ENCODE measurements at places on chromosomes 7 and 10.

GRCh38 chr10:129042776-129043595 is 424.1 kb upstream of the MGMT start:
- DNase-seq = no peak

DNA sequence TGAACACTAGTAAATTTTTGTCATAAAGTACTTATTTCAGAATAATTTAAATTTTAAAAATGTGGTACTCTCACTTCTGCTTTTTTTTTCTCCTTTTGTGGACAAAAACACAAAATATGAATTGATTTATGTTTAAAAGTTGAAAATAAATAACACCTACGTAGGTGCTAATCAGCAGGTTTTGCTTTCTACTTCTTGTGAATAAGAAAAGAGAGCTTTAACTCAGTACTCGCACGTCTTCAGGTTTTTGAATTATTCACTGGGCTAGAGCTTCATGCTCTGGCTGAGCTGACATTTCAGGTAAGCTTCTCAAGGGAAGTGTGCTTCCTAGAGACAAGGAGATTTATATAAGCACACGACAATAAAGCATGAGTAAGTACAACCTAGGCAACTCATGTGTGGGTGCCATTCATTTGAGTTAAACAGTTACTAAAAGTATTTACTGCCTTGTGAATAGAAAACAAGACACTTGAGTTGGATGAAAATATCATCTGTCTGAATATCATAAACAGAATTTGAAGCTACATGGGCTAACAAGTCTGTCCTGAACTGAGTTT is 190.0 kb upstream of the POT1 start:
- no peak for DNase-seq

DNA sequence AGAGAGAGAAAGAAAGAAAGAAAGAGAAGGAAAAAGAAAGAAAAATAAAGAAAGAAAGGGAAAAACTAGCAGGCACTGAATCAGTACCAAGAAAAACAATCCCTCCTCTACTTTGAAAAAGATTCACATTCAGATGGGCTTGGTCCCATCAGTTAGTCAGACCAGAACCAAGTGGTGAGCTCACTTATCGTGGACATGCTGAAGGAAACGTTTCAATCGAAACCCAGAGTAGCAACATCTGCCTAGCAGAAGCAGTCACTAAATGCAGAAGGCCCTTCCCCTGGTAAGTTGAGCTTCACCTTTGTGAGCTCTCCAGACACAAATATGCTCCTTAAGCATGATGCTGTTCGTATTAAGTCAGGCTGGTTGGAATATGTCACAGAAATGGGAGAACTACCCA is 167.7 kb downstream of the TRIL start:
- no peak for DNase-seq

GRCh38 chr7:121885166-121885920 is 12.4 kb downstream of the PTPRZ1 start:
- no peak for DNase-seq

DNA sequence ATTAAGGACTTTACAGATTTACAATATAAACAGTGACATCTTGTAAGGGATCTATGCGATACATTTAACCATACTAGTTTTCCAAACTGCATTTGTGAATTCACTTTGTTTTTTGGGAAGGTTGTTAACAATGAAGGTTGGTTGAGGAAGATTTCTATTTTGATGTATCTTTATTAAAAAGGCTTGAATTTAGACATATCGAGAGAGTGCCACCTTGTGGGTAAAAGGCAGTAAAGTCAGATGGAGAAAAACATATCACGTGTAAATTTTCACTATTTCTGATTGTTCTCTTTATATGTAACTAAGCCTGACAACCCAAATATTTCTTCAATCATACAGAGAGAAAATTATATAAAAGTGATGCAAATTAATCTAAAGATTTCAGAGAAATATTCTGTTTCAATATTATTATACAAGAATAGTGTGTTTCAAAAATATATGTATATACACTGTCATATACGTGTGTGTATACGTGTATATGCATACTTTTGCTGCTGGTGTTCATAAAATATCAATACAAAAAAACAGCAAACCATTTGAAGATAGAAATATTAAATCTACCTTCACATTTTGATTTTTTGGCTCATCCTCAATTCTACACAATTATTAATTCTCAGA is 988.6 kb downstream of the SORCS1 start:
- DNase-seq = no peak

DNA sequence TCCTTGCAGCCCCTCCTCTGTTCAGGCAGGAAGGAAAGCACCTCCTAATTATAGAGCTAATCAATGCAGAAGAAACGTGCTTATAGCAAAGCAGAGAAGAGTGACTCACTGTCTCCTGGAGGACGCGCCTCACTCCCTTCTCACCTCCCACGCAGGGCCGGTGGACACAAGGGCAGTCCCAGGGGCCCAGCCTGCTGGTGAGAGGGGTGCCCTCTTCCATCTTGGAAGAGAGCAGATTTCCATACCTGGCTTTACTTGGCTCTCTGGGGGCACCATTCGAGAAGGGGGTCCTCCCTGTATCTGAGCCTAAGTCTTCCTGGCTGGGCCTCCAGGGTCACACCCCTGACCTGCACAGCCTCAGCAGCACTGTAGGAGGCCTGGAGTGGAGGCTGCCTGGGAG is 55.8 kb downstream of the RASGEF1A start:
- DNase-seq = no peak

- no peak for DNase-seq
Measured at GRCh38 chr10:79061441-79062315, 7.1 kb upstream of the ZMIZ1 start.

GRCh38 chr10:107741971-107742370 is 577.5 kb upstream of the SORCS1 start:
- DNase-seq = no peak

DNA sequence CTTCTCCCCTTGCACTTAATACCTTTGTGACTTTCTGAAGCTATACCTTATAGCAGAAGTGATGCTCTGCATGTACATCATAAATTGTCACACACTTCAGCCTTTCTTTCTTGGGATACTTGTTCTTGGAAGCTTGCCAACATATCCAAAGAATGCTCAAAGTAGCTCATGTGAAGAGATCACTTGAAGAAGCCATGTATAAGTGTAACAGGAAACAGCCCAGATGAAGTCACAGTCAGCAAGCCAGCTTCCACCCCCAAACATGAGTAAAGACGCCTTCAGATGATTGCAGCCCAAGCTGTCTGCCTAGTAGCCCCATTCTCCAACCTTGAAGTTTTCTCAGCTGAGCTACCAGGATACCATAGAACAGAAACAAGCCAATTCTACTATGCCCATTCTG is 50.9 kb downstream of the DGKB start:
- DNase-seq = no peak

- no peak for DNase-seq
Measured at GRCh38 chr7:73504017-73504416, 18.1 kb downstream of the BAZ1B start.

GRCh38 chr7:138292951-138293350 is 167.1 kb upstream of the TRIM24 start:
- no peak for DNase-seq

GRCh38 chr7:141943846-141944245 is 2.9 kb downstream of the CLEC5A start:
- no peak for DNase-seq

GRCh38 chr10:11716686-11717085 is 25.5 kb upstream of the ECHDC3 start:
- DNase-seq = no peak

GRCh38 chr7:106982415-106982814 is 62.1 kb upstream of the PRKAR2B start:
- no peak for DNase-seq

DNA sequence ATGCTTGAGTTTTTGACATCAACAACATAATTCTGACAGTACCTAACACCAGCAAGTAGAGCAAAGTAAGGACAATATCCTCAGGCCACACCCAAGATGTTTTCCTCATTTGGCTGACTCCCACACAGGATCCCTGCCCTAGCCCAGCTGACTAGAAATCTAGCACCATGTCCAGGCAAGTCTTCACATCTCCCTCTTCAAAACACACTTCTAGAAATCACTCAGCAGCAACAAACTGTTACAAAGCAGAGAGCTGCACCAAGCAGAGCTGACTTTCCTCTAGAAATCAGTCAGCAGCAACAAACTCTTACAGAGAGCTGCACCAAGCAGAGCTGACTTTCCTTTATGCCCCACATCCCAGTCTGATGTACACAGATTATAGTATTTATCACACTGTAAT is 7.7 kb downstream of the TMEM168 start:
- DNase-seq = no peak
